HFFc6 (cell line): ENCODE measurements at places on chromosomes 1 and 21.

- DNase-seq = no peak
Observed at GRCh38 chr1:170993151-170993550, 57.8 kb downstream of the MROH9 start.

DNA sequence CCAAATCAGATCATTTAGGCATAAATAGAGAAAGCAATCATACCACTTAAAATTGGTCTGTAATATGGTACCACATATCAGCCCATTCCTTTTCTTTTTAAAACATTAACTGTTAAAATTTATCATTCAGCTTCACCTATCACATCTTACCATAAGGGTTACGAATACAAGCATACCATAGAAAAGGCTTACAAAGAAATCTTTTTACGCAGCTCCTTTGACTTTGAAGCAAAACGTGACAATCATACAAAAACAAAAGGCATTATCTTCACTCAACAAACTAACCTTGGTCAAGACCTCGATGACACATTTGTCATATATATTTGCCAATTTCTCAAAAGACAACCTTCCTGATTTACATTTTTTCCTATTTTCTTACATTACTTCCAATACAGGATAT is 169.0 kb downstream of the SMYD3 start:
- DNase-seq = no peak

- DNase-seq = no peak
Observed at GRCh38 chr21:31530897-31531705, 128.4 kb upstream of the SOD1 start.

GRCh38 chr1:24384251-24385090 is 29.1 kb downstream of the STPG1 start:
- peak; percentile 22 for DNase-seq

- no peak for DNase-seq
Observed at GRCh38 chr21:45957981-45958600, 23.5 kb upstream of the COL6A1 start.

DNA sequence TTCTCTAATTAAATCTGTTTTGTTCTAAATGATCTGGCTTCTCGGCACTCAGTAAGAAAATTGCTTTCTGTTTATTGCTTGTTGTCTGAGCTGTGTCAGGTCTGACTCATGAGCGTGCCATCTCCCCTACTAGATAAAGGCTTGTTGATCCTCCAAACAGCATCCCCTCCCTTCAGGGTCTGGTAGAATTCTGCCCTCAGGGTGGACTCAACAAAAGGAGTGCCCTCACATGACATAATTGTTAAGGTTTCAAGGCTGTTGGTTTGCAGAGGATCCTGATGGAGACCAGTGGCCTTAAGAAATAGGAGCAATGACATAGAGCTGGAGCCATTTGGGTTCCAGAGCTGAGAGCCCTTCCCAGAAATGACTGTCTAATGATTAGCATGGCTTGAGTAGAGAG is 36.0 kb upstream of the ATP2B4 start:
- peak; percentile 83 for DNase-seq

DNA sequence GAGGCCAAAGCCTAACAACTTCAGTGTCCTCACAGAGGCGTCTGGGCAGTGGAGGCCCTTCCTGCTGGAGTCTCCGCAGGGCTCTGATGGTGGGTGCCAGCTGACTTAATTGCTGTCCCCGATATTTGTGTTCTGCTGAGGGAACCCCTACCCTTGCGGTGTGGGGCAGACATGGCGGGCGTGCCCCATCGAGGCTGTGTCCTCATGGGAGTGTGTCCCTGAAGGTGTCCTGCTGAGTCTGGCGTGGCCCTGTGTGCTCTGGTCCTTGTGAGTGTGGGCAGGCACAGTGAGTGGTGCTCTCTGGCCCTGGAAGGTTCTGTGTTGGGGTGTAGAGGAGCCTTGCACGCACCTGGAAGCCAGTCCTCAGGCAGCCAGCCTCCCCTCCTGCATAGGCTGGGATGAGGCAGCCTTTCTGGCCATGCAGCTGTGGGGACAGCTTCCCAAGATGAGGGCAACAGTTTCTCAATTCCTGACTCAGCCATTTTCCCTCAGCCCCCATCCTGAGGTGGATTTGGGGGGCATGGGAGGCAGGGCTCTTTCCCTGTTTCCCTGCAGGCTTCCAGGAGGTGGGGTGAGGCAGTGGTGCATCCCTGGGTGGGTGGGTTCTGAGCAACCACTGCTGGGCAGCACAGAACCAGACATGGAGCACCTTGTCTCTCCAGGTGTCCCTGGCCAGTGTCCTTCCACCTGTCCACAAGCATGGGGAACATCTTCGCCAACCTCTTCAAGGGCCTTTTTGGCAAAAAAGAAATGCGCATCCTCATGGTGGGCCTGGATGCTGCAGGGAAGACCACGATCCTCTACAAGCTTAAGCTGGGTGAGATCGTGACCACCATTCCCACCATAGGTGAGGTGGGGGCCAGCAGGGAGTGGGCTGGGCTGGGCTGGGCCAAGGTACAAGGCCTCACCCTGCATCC is 6.5 kb downstream of the C1orf35 start:
- no peak for DNase-seq

- no peak for DNase-seq
Observed at GRCh38 chr1:155773221-155773620, 83.8 kb downstream of the GON4L start.

DNA sequence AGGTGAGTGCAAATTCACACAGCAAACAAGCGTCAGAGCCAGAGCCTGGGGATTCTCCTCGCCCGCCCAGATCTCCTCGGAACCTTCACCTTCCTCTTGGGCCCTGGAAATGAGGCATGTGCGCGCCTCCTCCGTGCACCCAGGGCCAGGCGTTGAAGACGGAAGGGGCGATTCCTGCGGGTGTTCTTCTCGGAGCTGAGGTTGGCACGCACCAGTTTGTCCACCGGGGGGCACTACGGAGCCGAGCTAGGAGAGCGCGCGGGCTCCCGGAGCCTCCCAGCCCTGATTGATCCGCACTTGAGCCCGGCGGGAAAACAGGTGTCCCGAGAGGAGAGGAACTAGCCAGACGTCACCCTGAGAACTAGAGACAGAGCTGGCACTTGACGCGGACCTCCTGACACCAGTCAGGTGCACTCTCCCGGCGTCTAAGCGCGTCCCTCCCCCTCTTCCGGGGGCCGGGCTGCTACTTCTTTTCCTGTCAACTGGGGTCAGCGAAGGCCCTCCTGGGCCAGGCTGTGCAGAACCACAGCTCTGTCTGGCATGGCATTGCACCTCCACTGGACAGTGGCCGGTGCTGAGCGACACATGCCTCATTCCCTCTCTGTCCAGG is 18.3 kb upstream of the SERINC2 start:
- DNase-seq = peak; percentile 70

- no peak for DNase-seq
Observed at GRCh38 chr1:115437196-115437595, 99.1 kb upstream of the NGF start.

GRCh38 chr21:29315131-29315749 is 16.5 kb downstream of the BACH1 start:
- no peak for DNase-seq

DNA sequence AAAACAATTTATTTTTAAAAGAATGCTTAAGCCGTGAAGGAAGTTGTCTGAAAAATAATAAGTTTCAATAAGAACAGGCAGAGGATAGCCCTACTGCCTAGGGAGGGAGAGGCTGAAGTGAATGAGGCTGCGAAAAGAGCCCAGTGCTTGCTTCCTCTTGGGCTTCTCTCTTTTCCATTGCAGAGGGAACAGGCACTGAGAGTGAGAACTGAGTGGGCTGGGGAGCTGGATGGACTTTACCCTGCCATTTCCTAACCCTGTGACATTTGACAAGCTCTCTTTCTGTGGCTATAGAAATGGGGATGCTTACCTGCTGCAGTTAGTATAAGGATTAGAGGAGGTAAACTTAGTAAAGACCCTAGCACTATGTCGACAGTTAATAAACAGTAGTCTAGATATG is 30.0 kb downstream of the TENT5C start:
- DNase-seq = no peak

- no peak for DNase-seq
Observed at GRCh38 chr1:158272681-158273080, 17.0 kb upstream of the CD1C start.

GRCh38 chr1:52631759-52632331 is 1.1 kb upstream of the SHISAL2A start:
- no peak for DNase-seq

DNA sequence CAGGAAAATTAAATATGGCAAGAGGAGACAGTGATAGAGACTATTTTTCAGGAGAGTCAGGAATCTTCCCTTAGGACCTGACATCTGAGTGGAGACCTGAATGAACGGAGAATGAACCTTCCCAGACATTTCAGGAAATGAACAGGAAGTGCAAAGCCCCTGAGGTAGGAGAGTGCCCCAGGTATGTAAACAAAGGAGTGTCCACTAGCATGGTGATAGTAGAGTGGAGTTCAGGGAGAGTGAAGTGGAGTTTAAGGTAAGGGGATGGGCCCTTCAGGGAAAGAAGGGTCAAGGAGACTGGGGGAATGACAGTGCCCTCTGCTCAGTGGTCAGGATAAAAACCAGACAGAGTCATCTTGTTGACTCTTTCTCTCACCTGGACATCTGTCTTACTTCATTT is 19.3 kb downstream of the MYBPH start:
- DNase-seq = no peak

- DNase-seq = no peak
Observed at GRCh38 chr1:2304921-2305681, 77.0 kb downstream of the SKI start.

GRCh38 chr1:234000557-234001041 is 96.1 kb downstream of the SLC35F3 start:
- DNase-seq = no peak

DNA sequence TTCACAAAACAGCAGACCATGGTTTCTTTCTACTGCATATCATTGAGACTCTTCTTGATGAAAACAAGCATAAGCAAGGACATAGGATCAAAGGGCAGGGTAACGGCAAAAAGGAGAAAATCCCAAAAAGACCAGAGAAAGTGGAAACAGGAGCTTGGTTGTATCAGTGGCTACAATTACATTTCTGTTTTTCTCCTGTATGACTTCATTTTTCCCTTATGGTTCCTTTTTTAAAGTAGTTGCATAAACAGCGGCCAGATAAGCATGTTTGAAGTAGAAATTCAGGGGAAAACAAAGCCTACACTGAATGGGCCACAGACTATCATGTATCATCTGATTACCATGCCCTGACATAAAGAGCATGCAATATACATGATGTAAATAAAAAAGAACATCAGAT is 4.6 kb downstream of the EGLN1 start:
- no peak for DNase-seq

- DNase-seq = no peak
Observed at GRCh38 chr1:161420763-161421455, 53.2 kb upstream of the CFAP126 start.

DNA sequence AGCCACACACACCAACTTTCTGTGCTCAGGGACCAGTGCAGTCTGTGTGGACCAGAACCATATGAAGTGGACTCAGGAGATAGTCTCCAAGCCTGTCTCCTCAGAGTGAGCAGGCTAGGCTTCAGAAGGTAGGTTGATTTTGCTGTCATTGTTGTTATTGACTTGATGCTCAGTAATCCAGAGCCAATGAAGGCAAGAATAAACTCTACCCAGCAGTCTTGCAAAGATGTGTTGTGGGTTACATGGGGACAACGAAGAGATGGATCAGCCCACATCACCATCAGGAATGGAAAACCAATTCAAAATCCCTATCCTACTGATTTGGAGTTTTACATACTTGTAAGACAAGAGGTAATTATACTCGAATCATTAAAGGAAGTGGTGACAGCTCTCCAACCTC is 37.4 kb downstream of the PHC2 start:
- DNase-seq = no peak

DNA sequence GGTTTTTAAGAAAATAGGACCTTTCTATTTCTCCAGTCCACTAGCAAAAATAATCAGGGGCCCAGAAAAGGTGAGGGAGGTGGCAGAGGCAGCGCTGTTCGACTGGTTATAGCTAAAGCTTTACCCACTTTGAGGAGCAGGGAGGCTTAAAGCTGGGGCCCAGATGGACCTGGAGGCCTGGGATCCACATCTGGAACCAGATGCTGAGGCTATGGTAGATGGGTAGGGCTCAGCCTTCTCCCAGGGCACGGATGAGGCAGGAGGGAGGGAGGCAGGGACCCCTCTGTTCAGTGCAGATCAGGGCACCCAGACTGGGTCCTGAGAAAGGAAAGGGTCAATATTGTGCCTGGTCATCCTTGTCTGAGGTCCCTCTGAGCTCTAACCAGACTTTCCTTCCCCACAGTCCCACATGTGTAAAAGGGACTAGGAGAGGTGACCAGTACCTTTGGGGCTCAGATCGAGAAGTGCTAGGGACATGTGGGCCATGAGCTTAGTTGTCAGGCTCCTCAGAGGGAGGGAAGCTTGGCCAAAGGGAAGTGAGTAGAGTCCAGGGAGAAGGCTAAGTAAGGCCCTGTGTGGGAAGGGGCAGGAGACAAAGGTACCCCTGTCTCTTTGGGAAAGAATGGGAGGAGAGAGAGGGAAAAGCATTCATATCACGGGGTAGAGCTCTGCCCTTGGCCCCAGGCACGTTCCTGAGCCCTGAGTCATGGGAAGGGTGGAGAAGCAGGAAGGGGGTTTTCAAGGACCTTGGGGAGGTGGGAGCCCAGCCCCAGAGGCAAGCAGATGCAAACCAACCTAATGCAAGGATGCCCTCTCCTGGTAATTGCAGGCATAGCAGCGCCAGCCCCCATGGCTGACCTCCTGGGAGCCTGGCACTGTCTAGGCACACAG is 15.4 kb downstream of the LMNA start:
- DNase-seq = peak; percentile 95

DNA sequence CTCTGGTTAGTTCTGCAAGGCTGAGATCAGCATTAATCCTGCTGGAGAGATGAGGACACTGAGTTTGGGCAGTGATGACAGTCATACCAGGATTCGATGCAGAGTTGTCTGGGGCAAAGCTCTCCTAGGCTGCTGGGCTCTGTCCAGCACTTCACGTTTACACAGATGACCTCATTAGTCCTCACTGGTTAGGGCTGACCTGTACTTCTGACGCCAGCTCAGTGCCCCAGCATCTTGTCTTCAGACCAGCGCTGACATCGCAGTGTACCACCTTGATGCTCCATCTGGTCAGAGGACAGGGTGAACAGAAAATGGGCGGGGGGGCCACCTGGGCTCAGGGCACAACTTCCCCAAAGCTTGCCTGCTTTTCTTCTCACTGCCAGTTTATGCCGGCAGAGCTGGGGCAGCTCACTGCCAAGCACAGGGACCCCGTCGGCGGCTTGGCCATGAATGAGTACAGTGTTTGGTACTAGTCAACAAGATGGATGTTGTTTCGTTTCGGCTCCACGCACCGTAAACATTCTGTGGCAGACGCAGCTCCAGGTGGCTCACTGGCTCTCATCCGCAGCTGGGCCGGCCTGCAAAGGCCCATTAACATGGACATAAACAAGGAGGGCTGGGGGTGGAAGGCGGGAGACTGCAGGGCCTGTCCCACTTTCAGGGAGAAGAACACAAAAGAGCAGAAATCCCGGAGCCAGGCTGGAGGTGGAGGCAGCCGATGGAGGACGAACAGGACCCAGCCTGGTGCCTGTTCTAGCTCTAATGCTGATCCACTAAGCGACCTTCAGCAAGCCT is 118.7 kb downstream of the GLIS1 start:
- DNase-seq = peak; percentile 4

GRCh38 chr1:203322500-203323179 is 17.3 kb downstream of the BTG2 start:
- no peak for DNase-seq

DNA sequence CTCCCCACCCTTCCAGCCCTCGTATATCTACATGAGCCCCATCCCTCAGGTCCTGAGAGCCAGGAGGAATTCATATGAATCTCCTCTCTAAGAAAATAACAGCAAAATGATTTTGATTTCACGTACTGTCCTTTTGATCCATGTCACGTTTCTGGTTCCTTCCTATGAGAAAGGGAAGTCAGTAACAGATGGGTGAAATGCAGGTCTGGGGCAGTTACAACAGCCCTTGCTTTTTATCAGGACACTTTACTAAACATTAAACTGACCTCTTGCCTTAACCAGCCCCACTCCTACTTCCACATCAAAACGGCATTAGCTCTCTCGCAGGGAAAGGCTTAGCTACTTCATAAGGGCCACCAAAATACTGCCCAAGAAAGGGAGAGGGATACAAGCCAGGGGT is 59.0 kb downstream of the SPATA46 start:
- no peak for DNase-seq
